Naive thymus-derived CD8-positive, alpha-beta T cell (primary cell): ENCODE measurements at places on chromosomes 13 and 19. TPM values are rescaled to one million over a fixed set of nuclear protein-coding genes. Genes with fewer than 3 reads are reported as not detected.

GRCh38 chr19:4077007-4077374 is 10.3 kb upstream of the ZBTB7A start:
- H3K36me3 ChIP-seq, result no peaks in the 10 kb centered on the region
- no peak for DNase-seq
- H3K4me1 ChIP-seq, result peaks cover 24% of the 10 kb centered on the region
- H3K27ac ChIP-seq, result peak overlapping the region; percentile 86
- H3K4me3 ChIP-seq, result peak overlapping the region; percentile 84

GRCh38 chr19:35330475-35330874 is 1.5 kb downstream of the CD22 start:
- DNase-seq, result no peak
- no peak overlapping the region for H3K27ac ChIP-seq
- no peaks in the 10 kb centered on the region for H3K36me3 ChIP-seq
- peaks cover 16% of the 10 kb centered on the region for H3K4me1 ChIP-seq
- H3K27me3 ChIP-seq, result peaks cover 10% of the 10 kb centered on the region

DNA sequence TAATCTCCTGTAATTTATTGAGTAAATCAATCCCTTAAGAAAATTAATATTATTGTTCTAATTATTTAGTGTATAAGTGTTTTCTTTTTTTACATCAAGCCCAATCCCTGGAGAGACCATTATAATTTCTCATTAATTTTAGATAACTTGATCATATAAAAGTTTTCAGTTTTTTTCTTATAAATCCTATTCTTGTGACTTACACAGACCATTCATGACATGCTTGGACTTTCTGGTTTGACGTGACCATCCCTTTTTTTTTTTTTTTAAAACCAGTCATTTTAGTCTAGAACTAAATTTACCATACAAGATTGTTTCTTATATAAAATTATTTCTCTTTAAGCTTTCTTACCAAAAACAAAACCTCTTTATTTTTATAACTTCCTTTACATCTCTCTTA is 5.4 kb upstream of the MTRF1 start:
- H3K27ac ChIP-seq, result no peak overlapping the region
- peaks cover 56% of the 10 kb centered on the region for H3K4me1 ChIP-seq
- H3K36me3 ChIP-seq, result peaks cover 2% of the 10 kb centered on the region

GRCh38 chr19:33052352-33052972 is 12.2 kb downstream of the RHPN2 start:
- no peaks in the 10 kb centered on the region for H3K4me1 ChIP-seq
- peaks cover 2% of the 10 kb centered on the region for H3K27me3 ChIP-seq
- no peaks in the 10 kb centered on the region for H3K36me3 ChIP-seq
- H3K4me3 ChIP-seq, result no peak overlapping the region

DNA sequence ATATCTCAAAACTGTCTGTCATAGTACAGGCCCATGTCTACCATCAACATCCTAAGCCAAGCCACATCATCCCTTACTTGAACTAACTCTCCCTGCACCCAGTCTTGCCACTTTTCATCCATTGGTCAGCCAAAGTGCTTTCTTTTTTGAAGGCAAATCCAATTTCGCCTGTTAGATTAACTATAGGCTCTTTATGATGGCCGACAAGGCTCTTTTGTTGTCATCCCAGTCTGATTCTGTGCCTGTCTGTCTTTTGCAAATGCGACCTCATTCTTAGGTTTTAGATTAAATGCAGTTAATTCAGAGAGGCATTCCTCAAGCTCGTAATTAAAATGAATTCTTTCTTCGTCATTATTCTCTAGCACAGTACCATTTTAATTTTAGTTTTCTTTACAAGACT is 148.3 kb downstream of the HS6ST3 start:
- no peak overlapping the region for H3K27ac ChIP-seq
- H3K36me3 ChIP-seq, result no peaks in the 10 kb centered on the region
- no peak for DNase-seq
- no peaks in the 10 kb centered on the region for H3K27me3 ChIP-seq
- no peaks in the 10 kb centered on the region for H3K4me1 ChIP-seq

Gene CACNA1A
- 0.44 TPM for total RNA-seq
